ENCODE measurements at places on chromosomes 6 and 20.

DNA sequence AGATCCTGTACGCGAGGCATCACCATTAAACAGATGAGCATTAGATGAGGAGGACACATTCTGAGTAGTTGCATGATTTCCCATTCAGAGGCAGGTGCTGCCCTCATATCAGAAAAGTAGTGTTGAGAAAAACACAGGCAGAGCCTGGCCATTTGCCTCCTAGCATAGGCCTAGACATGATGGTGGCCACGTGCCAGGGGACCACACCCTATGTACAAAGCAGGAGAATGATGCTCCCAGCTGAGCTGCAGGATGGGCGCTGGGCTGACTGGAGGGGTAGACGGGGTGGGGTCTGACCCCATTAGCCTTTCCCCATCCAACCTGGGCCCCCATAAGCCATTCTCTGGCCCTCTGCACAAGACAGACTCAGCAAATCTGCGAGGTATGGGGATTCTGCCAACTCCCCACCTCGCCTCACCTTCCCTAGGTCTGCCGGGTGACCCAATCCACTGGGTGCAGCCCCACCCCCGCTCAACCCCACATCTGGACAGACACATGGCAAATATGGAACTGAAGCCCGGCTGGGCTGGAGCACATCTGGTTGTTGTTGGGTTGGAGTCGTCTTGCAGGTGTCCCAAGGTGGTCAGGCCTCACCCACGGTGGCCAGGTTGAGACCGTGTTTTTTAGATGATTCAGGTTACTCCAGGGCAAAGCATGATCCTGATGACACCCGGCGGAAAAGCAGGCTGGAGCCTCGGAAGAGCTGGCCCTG is 13.9 kb downstream of the PI16 start:
- no peak for DNase-seq

GRCh38 chr6:150091476-150091875 is 22.6 kb upstream of the ULBP3 start:
- DNase-seq = no peak

DNA sequence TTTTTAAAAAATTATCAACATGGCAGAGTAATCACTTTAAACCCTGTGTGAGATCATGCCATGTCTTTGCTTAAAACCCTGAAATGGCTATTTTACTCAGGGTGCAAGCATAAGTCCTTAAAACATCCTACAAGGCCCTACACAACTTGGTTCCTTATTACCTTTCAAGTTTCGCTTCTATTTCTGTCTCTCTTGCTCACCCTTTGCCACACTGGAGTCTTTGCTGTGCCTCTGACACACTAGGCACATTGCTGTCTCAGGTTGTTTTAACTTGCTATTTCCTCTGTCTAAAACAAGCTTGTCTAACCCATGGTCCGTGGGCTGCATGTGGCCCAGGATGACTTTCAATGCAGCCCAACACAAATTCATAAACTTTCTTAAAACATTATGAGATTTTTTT is 55.6 kb downstream of the KIAA0408 start:
- no peak for DNase-seq

- DNase-seq = no peak
These were observed 141.6 kb upstream of the EYA4 start for GRCh38 chr6:133099573-133099972.

DNA sequence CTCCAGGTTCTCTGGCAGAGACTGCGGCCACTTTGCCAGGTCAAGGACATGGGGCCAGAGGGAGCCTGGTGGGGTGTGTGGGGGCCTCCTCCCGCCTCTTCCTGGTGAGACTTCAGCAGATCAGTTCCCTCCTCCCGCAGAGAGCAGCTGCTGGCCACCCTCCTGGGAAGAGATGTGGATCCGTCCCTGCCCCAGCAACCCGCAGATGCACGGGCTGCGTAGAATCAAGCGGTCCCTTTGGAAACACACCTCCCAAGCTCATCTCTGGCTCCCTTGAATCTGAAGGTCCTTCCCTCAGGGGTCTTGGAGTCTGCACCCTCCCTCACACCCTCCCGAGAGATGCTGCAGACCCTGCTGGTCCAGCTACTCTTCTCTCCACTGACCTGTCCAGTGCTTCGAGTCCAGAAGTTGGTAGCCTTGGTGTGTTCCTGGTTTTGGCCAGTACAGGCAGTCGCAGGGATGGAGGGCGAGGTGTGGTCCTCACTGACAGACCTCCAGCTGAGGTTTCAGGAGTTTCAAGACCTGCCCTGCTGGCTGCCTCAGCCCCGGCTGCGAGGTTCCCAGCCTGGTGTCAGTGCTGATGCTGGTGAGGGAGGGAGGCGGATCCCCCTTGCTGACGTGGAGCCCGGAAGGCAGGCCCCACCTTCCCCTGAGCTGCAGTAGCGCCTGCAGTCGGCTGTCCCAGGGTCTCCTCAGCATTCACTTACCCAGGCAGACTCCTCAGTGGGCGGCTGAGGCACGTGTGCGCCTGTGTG is at the start of gene NPBWR2:
Gene NPBWR2, minus strand, starts transcription at position 585 of the 755 bp plus-strand sequence. CDS start 734 bp downstream, outside the sequence.
- no peak for DNase-seq

- no peak for DNase-seq
These were observed 35.2 kb upstream of the MLN start for GRCh38 chr6:33838983-33839382.

- DNase-seq = no peak
These were observed 15.8 kb downstream of the MAN1A1 start for GRCh38 chr6:119333707-119334295.

GRCh38 chr6:33716379-33716778 is 4.9 kb upstream of the UQCC2 start:
- DNase-seq = no peak

DNA sequence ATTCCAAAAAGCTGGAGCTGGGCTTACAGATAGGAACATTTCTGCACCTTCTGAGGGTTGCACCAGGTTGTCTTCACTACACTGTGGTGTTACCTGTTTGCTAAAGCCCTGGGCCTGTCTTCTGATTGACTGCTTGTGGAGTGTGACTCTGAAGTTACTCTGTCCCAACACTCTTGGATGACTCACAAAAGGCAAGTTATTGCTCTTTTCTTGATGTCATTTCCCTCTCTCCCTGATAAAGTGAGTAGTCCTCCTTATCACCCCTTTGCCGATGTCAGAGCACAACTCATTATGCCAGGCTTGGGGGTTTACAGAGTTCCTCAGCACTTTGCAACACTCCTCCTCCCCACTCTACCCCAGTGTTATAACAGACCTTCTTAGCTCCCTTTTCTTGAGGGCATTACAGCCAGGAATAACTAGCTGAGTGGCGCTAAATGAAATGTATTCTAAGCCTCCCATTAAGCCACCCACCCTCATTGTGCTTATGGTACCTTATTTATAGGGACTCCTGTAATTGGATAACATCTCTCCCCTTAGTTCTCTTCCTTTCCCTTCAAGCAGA is 36.1 kb upstream of the NKX2-4 start:
- no peak for DNase-seq

- no peak for DNase-seq
These were observed 6.9 kb downstream of the OLIG3 start for GRCh38 chr6:137487181-137487868.

DNA sequence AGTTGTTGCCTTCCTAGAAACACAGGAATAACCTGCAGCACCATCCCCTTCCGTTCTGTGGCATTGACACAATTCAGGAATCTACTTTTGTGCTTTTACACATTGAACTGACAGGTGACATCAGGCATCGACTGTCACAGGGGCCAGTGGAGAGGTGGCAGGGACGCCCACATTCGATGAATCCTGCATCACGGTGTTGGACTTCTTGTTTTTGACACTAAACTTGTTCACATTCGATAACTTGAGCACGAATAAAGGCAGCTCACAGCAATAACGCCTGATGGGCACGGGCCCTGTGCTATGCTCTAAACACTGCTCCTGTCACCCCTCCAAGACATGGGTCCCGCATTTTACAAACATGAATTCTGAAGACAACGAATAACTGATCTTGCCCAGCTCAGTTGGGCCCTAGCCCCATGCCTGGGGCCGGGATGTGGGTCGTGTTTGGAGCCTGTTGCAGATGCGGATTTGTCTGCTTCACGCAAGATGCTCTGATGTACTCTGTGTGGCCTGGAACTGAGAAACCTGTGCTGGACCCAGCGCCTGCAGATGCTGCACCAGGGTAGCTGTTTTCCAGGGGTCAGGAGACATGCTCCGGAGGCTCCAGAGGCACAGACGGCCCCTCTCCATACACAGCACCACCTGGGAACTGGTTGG is 75.7 kb downstream of the TTLL2 start:
- DNase-seq = peak; percentile 8

DNA sequence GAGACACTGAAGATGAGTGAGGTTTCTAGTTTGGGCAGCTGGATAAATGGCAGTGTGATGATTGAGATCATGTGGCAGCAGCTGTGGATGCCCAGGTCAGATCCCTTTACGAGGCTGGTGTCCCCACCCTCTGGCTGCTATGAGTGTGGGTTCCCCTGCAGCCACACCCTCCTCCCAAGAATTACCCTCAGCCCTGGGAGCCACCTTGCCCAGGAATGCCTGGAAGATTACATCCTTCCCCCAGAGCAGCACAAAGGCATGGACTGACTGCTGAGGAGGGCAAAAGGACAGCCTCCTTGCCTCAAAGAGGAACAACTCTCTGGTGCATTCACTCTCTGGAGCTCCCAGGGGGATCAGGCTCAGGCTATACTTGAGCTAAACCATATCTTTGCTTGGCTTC is 15.0 kb upstream of the PKHD1 start:
- DNase-seq = peak; percentile 48

- no peak for DNase-seq
These were observed 74.4 kb downstream of the MKKS start for GRCh38 chr20:10359621-10360040.

- peak; percentile 78 for DNase-seq
These were observed 862 bp upstream of the SOBP start for GRCh38 chr6:107488875-107489635.

- no peak for DNase-seq
These were observed 150.9 kb downstream of the DST start for GRCh38 chr6:56491606-56492328.

DNA sequence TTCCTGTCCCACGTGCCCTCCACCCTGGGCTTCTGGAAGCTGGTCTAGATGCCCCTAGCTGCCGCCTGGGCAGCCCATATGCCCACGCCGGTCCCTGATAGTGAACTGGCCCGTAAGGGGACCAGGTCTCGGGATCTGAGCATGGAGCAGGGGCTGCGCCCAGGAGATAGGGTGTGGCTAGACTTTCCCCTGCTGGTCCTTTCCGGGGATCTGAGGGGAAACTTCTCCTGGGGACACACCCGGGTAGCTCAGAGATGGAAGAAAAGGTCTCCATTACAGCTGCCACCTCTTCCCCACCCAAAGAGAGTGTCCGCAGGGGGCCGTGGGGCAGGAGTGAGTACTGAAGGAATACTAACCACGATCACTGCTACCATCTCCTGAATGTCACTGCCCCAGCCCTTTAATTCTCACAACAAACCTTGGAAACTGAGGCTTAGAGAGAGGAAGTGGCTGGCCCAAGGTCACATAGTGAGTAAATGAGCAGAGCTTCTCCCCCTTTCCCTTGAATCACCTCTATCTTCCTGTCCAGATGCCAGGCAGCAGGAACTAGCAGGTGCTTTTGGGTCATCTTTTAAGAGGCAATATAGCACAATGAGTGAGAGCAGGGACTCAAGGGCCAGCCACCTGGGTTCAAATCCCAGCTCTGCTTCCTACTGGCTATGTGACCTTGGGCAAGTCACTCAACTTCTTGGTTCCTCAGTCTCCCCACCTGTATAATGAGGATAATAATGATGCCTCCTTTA is 11.8 kb upstream of the CCN5 start:
- no peak for DNase-seq

- no peak for DNase-seq
These were observed 71.2 kb downstream of the ME1 start for GRCh38 chr6:83359638-83360037.

- peak; percentile 36 for DNase-seq
These were observed 7.4 kb upstream of the LAMP5 start for GRCh38 chr20:9506964-9507369.

- no peak for DNase-seq
These were observed 303.9 kb upstream of the DEFB112 start for GRCh38 chr6:50353603-50354002.

DNA sequence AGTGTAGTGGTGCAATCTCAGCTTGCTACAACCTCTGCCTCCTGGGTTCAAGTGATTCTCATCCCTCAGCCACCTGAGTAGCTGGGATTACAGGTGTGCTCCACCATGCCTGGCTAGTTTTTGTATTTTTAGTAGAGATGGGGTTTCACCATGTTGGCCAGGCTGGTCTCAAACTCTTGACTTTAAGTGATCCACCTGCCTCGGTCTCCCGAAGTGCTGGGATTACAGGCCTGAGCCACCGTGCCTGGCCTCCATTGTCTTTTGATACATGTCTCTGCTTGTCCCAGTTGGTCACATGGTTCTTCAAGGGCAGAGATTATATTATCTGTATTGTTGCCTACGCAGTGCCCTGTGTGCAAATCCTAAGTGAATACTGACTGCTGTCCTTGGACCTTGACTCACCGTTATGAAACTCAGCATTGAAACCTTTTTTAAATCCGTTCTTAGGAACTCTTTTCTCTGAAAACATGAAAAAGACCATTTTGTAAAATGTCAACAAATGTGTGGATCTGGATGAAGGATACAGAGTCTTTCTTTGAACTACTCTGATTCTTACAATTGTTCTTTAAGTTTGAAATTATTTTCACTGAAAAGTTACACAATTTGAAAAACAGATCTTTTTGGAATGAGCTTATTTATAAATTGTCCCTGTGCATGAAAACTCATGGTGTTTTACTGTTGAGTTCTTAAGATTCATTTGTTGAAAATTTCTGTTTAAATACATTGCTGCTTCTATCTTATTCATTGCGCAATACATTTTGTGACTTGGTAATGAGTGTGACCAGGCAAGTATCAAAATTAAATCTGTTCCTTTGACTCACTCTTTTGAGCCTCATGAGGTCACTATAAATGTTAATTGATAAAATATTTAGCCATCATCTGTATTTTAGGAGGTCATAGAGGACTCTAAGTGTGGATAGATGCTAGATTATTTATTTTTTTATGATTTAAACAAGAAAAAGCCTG is 293.5 kb downstream of the UTRN start:
- DNase-seq = no peak

DNA sequence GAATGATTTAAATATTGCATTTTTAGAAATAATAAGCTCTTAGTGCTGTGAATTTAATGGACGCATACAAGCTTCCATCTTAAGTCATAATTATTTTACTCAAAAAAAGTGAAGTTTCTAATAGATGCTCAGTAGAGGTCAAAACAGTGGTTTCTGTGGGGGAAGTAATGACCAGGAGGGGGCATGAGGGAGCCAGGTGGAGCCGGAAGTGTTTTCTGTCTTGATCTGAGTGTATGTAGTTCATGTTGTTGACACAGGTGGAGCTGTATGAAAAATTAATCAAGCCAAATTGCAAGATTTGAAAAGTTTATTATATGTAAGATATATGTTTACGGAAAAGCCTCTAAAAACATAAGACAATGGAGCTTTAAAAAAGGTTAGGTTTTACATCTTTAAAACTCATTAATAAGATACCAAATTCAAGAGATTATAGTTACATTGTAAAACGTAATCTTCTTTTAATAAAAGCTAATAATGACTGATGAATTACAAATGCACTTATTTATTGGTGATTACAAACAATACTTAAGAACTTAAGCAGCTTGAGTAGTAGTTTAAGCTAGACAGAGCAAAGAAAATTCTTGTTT is 68.0 kb downstream of the PLAGL1 start:
- DNase-seq = no peak

GRCh38 chr6:56911847-56912246 is 43.1 kb upstream of the BEND6 start:
- DNase-seq = no peak

GRCh38 chr6:30334075-30334783 is 7.5 kb downstream of the TRIM39 start:
- DNase-seq = no peak

- no peak for DNase-seq
These were observed 83.1 kb downstream of the FKBP5 start for GRCh38 chr6:35605600-35605999.

GRCh38 chr6:17988422-17988944 is 1.0 kb upstream of the KIF13A start:
- no peak for DNase-seq
